Cardiac septum (tissue), 1 donor: ENCODE measurements at places on chromosomes 2 and 18. TPM values are rescaled to one million over a fixed set of nuclear protein-coding genes. Genes with fewer than 3 reads are reported as not detected.

The CD207 gene
- 0.16 TPM for total RNA-seq

The HOXD12 gene
- not detected for total RNA-seq

The SNED1 gene
- total RNA-seq = 9.7 TPM

The TNFRSF11A gene
- total RNA-seq = 1.0 TPM

The HOXD9 gene
- total RNA-seq = not detected

The CDH19 gene
- 14.8 TPM for total RNA-seq

The CYP27C1 gene
- total RNA-seq = not detected

The FAM161A gene
- total RNA-seq = 1.9 TPM

The SERPINB12 gene
- not detected for total RNA-seq

The MAPRE2 gene
- 164 TPM for total RNA-seq

The POLR1A gene
- 24.3 TPM for total RNA-seq

The OR6B2 gene
- total RNA-seq = not detected

The SERPINB11 gene
- total RNA-seq = not detected

The EVX2 gene
- not detected for total RNA-seq
